ENCODE measurements at places on chromosomes 2 and 18.

DNA sequence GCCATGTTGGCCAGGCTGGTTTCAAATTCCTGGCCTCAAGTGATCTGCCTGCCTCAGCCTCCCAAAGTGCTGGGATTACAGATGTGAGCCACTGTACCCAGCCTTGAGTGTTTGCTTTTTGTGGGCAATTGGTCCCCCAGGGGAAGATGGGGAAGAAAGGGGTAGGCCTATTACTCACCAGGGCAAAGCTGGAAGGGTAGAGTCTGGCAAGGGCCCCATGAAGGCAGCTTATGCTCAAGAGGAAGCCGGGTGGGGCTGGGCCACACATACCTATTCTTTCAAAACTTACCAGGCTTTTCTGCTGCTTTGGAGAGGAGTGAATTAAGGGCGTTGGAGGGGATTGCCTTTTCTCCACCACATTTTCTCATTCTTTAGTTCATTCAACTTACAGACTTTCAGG lies 24.5 kb upstream of the CD28 start:
- no peak for DNase-seq

- no peak for DNase-seq
Observed at GRCh38 chr2:54372361-54372760, 83.8 kb upstream of the SPTBN1 start.

GRCh38 chr2:201758234-201758633 lies 22.5 kb downstream of the ALS2 start:
- DNase-seq, result no peak

- DNase-seq, result no peak
Observed at GRCh38 chr2:225993430-225993829, 593.9 kb downstream of the NYAP2 start.

DNA sequence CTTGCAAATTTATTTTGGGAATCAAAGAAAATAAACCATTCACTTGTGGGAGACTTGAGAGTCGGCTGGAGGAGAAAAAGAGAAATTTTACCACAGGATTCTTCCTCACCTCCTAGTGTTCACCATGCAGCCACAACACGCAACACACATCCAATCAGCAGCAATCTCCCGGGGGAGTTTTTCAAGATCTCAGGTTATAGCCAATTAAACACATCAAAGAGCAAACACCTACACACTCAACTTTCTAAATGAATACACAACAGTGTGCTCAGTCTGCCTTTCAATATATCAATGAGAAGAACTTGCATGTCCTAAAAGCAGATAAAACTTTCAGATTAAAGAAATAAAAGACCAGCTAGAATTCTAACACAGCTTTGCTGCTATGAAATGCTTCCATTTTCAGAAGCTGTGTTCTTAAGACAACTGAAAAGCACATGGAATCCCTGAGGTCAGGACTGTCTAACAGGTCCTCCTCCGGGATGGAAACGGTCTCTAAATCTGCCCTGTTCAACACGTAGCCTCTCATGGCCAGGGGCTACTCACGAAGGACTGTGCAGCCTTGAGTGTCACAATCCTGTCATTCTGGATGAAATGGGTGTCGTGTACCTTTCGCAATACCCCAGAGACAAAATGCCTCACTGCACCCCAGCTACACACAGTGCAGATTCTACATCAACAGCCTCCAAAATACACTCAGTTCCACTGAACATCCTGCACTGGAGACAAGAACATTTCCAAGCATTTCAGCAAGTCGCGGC lies 84.2 kb downstream of the ZNF516 start:
- no peak for DNase-seq

DNA sequence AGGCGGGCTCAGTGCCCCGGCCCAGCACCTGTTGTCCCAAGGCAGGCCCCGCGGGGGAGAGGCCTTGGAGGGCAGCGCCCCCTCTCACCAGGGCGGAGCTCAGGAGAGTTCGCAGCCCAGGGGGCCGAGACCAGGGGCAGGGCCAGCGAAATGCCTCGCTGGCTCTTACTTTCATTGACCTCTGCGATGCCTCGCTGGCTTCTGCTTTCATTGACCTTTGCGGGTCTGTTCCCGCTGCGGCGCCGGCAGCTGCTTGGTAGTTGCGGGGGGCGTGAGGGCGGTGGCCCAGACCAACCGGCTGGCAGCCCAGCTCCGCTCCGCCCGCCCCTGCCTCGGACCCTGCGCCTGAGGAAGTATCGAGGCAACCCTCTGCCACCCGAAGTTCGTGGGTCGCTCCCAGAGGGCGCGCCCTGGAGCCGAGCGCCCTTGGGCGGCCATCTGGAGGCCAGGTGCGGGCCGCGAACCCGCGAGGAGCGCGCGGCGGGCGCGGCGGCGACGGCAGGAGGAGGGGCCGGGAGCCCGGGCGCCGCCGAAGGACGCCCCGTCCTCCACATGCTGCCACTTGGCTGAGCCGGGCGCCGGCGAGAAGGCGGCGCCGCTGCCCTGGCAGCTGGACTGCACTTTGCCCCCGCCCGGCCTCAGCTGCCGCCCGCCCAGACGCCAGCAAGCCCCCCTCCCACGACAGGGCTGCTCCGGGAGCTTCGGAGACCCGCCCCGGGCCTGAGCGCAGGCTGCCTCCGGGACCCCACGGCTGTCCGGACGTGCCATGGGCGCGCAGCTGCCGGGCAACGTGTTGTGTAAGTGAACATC lies 118.0 kb upstream of the MSTN start:
- DNase-seq, result peak; percentile 47

DNA sequence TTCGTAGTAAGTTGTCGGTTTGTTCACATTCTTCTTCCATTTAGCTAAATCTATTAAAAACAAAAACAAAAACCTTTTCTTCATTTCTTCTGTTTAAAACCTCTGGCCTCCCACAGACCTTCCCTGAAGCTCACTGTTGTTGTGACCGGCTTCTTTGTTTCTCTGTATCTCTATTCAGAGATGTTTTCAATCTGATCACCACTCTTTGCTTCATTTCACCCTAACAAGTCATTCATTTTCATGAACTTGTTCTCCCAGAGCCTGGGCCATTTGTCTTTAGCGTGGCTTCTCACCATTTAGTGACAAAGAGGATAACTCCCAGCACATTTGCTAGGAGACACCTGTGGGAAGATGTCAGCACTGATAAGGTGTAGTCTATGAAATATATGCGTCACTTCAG lies 794.2 kb downstream of the ERBB4 start:
- DNase-seq, result no peak

DNA sequence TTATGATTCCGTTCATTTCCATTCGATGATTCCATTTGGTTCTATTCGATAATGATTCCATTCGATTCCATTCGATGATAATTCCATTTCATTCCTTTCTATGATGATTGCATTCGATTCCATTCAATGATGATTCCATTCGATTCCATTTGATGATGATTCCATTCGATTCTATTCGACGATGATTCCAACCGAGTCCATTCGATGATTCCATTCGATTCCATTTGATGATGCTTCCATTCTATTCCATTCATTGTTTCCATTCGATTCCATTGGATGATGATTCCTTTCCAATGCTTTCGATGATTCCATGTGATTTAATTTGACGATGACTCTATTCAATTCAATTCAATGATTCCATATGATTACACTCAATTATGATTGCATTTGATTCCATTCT lies 1093.5 kb downstream of the RPIA start:
- no peak for DNase-seq

- no peak for DNase-seq
Observed at GRCh38 chr18:24482821-24483220, 22.4 kb downstream of the HRH4 start.

DNA sequence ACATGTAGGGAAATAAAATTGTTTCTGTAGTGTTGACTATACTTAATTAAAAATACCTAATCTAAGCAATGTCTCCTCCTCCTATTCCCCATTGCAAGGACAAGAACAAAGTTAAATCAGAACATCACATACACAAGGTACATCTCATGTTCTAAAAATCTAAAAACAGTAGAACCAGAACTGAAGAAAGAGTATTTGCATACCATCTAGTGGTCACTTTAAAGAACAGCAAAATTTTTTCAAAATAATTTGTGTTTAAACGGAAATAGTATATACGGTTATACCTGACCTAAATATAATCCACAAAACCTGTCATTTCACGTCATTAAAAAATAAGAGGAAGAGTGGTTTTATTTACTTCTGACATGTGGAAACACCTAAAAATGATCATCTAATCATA lies 294.3 kb upstream of the KCNH7 start:
- DNase-seq, result no peak

DNA sequence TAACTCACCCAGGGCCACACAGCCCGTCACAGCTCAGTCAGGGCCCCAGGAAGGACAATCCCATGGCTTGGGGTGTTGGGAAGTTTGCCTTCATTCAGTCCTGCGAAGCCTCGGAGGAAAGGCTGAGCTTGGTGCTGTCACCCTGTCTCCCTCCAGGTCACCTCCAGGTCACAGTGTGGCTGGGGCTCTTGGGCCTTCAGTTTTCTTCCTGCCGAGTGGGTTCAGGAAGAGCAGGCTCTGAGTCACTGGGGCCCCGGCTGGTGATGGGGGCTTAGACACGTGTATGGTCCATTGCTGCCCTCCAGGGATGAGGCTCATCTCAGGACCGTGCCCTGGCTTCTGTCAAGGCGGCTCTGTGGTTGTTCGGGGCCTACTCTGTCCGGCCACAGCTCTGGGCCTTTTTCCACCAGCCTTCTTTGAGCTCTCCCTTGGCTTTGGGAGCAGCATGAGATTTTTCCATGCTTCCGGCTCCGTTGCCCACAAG lies 118.6 kb downstream of the INHBB start:
- DNase-seq, result no peak

DNA sequence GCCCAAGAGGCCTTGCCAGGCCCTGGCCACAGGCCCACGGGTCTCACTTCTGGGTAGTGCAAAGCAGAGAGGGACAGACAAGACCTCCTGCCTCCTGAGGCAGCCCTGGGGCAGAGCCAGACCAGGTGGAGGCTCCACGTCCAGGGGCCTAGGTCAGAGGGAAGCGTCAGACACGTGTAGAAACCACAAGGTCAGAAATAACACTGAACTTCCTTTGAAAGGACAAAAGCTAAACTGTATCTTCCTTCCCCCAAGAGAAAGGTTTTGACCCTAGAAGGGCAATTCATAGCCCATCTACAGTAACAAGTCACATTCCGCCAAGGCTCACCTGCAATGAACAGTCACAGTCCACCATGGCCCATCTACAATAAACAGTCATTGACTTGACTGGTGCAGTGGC lies 17.9 kb downstream of the SDC1 start:
- no peak for DNase-seq

GRCh38 chr2:25341753-25342371 lies at the start of gene DNMT3A:
Gene DNMT3A (minus strand): TSS chr2:25341925. CDS start chr2:25313984, 27,941 bp downstream.
- peak; percentile 74 for DNase-seq

DNA sequence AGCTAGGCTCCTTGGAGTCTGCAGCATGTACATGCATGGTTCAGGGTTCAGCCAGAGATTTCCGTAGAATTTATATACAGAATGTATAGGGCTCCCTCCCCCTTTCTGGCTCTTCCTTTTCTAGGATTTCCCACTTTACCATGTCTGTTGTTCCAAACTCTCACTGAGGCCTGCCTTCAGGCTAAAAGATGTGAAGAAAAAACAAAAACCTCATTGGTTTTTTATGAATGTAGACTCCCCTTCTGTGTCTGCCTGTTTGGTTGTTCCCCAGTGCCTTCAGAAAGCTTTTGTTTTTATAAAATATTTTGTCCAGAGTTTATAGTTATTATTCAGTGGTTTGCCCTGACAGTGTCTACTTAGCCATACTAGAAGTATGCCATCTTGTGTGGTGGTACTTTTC lies 3.6 kb downstream of the NDUFV2 start:
- DNase-seq, result no peak

- DNase-seq, result no peak
Observed at GRCh38 chr2:133241224-133241571, 327.1 kb downstream of the NCKAP5 start.

- no peak for DNase-seq
Observed at GRCh38 chr2:238856713-238857567, 9.1 kb downstream of the TWIST2 start.

DNA sequence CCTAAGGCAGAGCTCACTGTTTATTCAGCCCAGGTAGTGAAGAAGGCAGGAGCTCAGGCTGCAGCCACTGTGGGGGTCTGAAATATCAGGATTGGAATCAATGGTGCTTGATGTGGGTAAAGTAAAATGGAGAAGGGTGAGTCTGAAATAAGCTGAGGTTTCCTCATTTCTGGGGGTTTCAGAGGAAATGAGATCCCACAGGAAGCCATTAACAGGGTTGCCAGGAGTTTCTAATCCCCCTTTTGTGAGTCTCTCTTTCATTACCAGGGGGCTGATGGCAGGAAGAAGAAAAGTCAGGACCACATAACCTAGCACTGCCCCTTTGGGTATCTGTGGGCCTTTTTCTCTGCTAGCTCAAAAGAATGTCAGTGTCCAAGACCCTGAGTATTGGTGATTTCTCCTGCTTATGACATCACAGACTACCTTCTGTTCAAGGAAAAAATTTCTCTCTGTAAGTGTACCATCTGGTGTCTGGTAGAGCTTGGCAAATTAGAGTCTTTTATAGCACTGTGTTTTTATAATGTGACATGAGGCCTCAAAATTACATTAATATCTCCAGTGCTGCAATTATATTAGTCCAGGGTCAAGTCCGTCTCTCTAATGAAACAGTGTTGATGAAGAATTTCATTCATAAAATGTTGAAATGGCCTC lies 56.0 kb downstream of the LBH start:
- DNase-seq, result no peak

GRCh38 chr2:45860136-45861121 lies 209.0 kb downstream of the PRKCE start:
- peak; percentile 59 for DNase-seq

- no peak for DNase-seq
Observed at GRCh38 chr2:156532989-156533388, 96.8 kb downstream of the GPD2 start.

DNA sequence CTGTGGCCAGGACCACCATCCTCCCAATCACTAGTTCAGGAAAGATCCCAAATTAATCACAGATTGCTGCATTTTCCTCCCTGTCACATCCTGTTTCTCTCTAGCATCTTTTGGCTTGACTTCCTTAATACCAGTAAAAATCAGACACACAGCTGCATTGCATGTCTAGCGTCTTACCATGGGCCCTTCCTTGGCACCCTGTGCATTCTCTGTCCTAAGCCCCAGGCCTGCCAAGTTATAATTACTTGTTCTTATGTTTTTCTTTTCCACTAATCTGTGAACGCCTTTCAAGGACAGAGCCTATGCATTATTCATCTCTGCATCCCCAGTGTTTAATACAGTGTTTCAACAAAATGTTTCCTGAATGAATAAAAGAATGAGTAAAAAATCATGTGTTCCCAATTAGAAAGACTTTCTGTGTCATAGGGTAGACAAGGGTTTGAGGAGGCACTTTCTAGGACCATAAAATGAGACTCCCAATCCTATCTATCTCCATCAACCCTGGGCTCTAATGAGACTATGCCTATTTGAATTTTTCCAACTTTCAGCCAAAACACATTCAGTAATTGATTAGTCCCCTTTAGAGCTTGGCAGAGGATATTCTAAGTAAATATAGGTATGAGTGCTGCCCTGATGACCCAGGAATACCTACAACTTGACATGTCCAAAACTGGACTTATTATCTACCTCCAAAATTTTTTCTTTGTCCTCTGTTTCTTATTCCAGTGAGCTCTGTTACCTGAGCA lies 10.3 kb upstream of the NT5C1B start:
- no peak for DNase-seq

DNA sequence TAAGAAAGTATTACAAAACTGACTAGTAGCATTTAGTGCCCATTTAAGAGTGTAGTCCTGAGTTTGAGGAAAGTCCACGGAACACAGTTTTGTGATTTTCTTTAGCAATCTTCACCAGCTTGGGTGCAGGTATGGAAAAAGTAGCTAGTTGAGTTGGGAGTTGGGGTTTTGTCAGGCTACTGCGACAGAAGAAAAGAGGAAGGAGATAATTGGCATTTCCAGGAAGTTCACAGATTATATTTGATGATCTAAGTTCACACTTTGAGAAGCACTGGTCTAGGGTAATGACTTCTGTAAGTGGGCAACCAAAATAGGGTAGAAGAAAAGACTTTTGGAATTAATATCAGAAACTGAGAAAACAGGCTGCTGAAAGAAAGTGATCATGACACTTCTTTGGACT lies 52.1 kb downstream of the VIL1 start:
- DNase-seq, result no peak

Measured in activated naive CD8-positive, alpha-beta T cell treated with anti-CD3 and anti-CD28 coated beads, Interleukin-2, amount 10 ng/mL, durations not matched to agents 7 days and 5 days (primary cell).